ENCODE measurements at places on chromosomes 5 and 9. TPM values are rescaled to one million over a fixed set of nuclear protein-coding genes. Genes with fewer than 3 reads are reported as not detected.

RORB gene
- polyA plus RNA-seq: 0.20 TPM

DNA sequence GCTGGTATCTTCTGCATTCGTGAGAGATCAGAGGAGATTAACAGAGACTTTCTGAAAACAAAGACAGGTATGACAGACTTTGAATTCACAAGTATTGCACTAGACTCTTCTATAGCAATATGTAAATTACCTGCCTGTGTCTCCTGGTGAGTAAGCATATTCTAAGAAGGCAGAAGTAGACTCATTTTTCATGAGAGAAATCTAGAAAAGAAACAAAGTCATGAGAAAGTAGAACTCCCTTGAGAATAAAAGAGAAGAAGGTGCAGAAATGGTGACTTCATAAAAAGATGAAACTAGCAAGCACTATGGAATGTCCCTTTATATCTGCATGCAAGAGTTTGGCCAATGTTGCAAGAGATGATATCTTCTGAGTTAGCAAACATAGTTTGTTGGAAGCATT, 419.8 kb downstream of the DMRT2 start:
- DNase-seq: no peak

- no peak for DNase-seq
Observed at GRCh38 chr5:38473008-38473407, 83.4 kb downstream of the LIFR start.

DNA sequence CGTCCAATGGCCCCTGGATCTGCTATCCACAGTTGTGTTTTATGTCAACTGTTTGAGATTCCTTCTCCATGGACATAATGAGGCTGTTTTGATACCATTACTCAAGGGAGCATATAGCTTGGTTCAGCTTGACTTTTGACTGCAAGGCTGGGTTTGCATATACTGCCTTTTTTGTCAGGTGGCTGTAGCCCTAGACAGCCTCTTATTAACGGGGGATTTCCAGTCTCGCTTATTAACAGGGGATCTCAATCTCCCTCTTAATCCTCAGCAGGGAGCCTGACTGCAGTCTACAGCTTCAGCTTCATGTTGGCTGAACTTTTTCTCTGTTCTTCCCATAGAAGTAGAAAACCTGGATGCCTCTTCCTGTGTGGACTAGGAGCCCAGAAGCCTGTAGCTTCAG, 73.7 kb upstream of the TNC start:
- DNase-seq: no peak

DNA sequence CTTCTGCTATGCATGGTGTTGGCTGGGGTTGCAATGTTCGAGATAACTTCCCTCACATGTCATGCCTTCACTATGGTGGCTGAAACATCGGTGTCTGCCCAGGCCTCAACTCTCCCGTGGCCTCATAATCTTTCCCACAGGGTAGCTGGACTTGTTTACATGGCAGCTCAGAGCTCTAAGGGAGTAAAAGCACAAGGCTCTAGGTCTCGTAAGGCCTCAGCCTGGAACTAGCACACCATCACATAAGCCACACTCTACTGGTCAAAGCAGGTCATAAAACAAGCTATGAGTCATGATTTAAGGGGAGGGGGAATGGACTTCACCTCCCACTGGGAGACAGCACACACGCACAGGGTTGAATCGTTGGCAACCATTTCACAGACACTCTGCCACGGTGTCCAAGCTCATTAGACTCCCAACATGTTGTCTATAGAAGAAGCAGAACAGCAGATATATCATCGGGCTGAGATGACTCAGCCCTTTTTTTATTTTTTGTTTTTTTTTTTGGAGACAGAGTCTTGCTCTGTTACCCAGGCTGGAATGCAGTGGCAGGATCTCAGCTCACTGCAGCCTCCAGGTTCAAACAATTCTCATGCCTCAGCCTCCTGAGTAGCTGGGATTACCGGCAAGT, 66.8 kb upstream of the IL17B start:
- peak; percentile 98 for DNase-seq

POU5F2 gene
- polyA plus RNA-seq: 0.01 TPM

Data from fibroblast of lung (primary cell).